ENCODE measurements at places on chromosomes 4 and X. TPM values are rescaled to one million over a fixed set of nuclear protein-coding genes. Genes with fewer than 3 reads are reported as not detected.

DCHS2 gene
- 0.35 TPM for total RNA-seq

CFI gene
- 2.2 TPM for total RNA-seq

CXCL5 gene
- total RNA-seq: 0.49 TPM

DNA sequence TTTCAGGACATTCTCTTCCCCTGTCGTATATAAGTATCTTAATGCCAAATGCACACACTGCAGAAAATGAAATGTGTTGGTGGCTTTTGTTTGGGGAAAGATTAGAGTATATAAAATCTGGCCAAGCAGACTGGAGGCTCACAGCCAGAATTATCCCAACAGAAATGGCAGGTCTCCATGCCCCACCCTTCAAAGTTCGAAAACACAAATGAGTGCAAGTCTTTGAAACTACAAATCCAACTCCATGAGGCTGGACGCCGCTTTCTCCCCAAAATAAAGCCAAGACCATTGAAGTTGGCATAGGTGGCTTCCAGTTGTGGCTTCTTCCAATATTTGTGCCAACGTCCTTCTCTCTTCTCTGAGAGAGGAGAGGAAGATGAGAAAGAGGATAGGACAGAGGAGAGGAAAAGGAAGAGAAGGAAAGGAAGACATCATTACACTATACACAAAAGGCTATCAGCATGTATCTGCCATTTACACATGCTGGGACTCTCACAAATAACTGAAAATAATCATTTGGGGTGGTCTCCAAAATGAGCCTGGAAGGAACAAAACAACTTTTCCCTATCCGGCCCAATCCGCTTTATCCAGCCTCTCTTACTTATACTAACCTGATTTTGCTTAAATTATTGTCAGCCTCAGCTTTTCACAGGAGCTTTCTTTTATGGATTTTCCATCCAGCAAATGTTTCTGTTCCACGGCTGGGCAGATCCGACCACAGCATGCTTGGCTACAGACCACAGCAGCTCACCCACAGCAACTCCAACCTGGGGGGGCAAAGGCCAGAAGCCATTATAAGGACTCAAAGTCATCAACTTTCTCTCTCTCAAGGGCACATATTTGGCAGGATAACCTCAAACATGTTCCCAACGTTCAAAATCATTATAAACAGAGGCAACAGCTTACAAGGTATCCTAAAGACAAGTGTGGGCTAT, 71.7 kb downstream of the APBB2 start:
- H3K4me1 ChIP-seq: peaks cover 48% of the 10 kb centered on the region
- H3K27ac ChIP-seq: peak overlapping the region; percentile 83
- H3K27me3 ChIP-seq: no peaks in the 10 kb centered on the region
- no peaks in the 10 kb centered on the region for H3K36me3 ChIP-seq
- DNase-seq: no peak
- peak overlapping the region; percentile 60 for H3K4me3 ChIP-seq

GRCh38 chrX:152925835-152926234, 28.0 kb downstream of the ZNF185 start:
- no peak overlapping the region for H3K4me3 ChIP-seq
- H3K27ac ChIP-seq: no peak overlapping the region
- no peak for DNase-seq

DNA sequence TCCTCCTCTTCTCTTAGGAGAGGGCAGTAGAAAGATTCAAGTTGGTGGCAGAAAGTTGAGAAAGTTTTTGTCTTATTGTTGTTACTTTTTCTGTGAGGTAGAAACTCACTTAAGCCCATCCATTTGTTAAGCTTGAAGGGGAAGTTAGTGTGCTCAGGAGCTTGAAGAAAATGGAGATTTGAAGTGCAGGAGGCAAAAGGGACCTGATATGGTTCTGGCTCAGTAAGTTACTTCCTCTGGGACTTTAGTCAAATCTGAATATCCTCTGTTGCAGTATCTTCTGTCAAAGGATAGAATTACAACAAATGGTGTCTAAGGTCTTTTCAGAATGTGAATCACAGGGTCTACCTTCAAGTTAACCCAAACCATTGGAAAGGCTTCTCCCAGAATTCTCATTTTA, 46.2 kb downstream of the CXCL13 start:
- H3K4me3 ChIP-seq: no peak overlapping the region
- H3K27ac ChIP-seq: no peak overlapping the region
- H3K4me1 ChIP-seq: no peaks in the 10 kb centered on the region
- no peaks in the 10 kb centered on the region for H3K36me3 ChIP-seq
- no peak for DNase-seq
- H3K27me3 ChIP-seq: no peaks in the 10 kb centered on the region

UGT8 gene
- total RNA-seq: 0.14 TPM

GRCh38 chrX:41984628-41985027, 61.3 kb upstream of the CASK start:
- no peak overlapping the region for H3K27ac ChIP-seq
- DNase-seq: no peak
- no peak overlapping the region for H3K4me3 ChIP-seq
- H3K4me1 ChIP-seq: no peaks in the 10 kb centered on the region

MTCP1 gene
- 17.8 TPM for total RNA-seq

GRCh38 chr4:159150821-159151390, 48.0 kb downstream of the RAPGEF2 start:
- no peak overlapping the region for H3K27ac ChIP-seq
- no peaks in the 10 kb centered on the region for H3K27me3 ChIP-seq
- H3K36me3 ChIP-seq: no peaks in the 10 kb centered on the region
- no peak for DNase-seq
- no peak overlapping the region for H3K4me3 ChIP-seq
- H3K4me1 ChIP-seq: peaks cover 14% of the 10 kb centered on the region

DNA sequence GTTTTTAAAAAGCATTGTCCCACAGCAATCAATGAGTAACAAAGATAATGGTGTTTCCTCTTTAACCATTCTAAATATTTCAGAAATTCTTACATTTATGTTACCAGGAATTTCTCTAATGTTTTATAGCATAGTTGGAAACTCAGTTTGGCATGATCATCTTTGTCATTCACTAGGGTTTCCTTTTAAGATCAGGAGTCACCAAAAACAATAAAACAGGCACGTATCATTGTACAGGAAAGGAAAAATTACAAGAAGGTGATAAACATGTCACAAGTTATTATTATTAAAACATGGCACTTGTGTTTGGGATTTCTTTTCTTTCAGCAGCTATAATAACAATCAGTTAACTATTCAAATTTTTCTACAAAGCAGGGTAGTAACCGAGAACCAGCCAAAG, 84.0 kb downstream of the SLC10A7 start:
- peak overlapping the region; percentile 53 for H3K27ac ChIP-seq
- no peak for DNase-seq
- H3K4me1 ChIP-seq: peaks cover 20% of the 10 kb centered on the region
- H3K27me3 ChIP-seq: no peaks in the 10 kb centered on the region
- no peaks in the 10 kb centered on the region for H3K36me3 ChIP-seq

DNA sequence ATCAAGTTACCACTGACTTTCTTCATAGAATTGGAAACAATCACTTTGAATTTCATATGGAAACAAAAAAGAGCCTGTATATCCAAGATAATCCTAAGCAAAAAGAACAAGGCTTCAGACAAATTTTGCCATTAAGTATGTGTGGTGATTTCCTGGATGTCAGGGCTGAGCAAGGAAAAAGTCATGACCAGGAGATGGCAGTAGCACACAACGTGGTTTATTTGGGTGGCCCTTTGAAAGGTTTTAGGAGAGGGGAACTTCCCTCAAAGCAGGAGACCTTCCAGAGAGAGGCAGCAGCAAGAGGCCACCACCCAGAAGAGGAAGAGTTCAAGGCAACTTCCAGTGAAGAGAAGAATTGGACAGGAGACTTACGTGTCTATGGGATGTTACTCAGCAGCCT, 18.1 kb upstream of the ZXDB start:
- H3K27ac ChIP-seq: no peak overlapping the region
- H3K27me3 ChIP-seq: no peaks in the 10 kb centered on the region
- no peak overlapping the region for H3K4me3 ChIP-seq
- no peaks in the 10 kb centered on the region for H3K4me1 ChIP-seq
- DNase-seq: no peak
- H3K36me3 ChIP-seq: no peaks in the 10 kb centered on the region

NUDT11 gene
- total RNA-seq: 5.0 TPM

- H3K27ac ChIP-seq: no peak overlapping the region
- DNase-seq: no peak
- no peak overlapping the region for H3K4me3 ChIP-seq
- no peaks in the 10 kb centered on the region for H3K4me1 ChIP-seq
- H3K36me3 ChIP-seq: no peaks in the 10 kb centered on the region
Measured at GRCh38 chr4:104860238-104861123, 286.2 kb upstream of the TET2 start.

Data from thoracic aorta (tissue), 2 donors.